Neural progenitor cell (in vitro differentiated cells): ENCODE measurements at places on chromosomes 13 and 19. TPM values are rescaled to one million over a fixed set of nuclear protein-coding genes. Genes with fewer than 3 reads are reported as not detected.

- DNase-seq, result peak; percentile 95
Measured at GRCh38 chr19:38433268-38433733, at the start of gene RYR1. RYR1 (plus strand) TSS chr19:38433691; CDS start chr19:38433830, 139 bp downstream.

Gene PCSK4
- total RNA-seq, result 3.6 and 12.5 TPM in 2 replicates

GRCh38 chr13:32804673-32805230, 211.5 kb upstream of the KL start:
- no peak for DNase-seq

- no peak for DNase-seq
Measured at GRCh38 chr19:1153891-1154730, 20.0 kb downstream of the SBNO2 start.

Gene CNMD
- total RNA-seq, result 5.3 and 5.5 TPM in 2 replicates

Gene CXCL17
- total RNA-seq, result 0.12 TPM in 1 of 2 replicates, not detected in the other

DNA sequence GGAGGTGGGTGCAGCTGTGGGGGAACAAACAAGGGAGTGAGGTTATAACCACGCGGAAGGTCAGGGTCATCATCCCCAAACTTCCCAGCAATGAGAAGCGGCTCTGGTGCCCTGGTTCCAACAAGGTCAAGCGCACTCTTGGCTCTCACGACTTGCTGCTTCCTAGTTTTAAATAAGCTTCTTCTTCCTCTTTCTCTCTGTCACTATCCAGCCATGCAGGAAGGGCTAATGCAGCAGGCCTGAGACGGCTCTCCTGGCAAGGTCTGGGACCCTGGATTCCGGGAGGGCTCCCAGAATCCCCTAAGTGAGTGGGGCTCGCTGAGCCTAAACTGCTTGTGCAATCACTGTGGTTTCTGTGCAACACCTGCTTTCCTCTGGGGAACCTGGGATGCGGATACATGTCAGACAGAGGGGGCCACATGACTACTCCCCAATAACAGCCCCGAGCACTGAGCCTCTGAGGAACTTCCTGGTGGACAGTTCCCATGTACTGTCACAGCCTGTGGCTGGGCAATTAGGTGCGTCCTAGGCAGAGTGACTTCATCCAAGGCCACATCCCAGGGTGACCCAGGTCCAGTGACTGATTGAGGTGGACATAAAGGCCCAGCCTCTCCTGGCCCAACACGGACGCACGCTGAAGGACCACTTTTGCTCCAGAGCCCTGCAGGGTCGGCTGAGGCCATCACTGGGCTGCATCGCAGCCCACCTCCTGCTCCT, 24.2 kb downstream of the VRK3 start:
- DNase-seq, result no peak

- DNase-seq, result no peak
Measured at GRCh38 chr13:108962654-108963053, 333.2 kb downstream of the MYO16 start.

DNA sequence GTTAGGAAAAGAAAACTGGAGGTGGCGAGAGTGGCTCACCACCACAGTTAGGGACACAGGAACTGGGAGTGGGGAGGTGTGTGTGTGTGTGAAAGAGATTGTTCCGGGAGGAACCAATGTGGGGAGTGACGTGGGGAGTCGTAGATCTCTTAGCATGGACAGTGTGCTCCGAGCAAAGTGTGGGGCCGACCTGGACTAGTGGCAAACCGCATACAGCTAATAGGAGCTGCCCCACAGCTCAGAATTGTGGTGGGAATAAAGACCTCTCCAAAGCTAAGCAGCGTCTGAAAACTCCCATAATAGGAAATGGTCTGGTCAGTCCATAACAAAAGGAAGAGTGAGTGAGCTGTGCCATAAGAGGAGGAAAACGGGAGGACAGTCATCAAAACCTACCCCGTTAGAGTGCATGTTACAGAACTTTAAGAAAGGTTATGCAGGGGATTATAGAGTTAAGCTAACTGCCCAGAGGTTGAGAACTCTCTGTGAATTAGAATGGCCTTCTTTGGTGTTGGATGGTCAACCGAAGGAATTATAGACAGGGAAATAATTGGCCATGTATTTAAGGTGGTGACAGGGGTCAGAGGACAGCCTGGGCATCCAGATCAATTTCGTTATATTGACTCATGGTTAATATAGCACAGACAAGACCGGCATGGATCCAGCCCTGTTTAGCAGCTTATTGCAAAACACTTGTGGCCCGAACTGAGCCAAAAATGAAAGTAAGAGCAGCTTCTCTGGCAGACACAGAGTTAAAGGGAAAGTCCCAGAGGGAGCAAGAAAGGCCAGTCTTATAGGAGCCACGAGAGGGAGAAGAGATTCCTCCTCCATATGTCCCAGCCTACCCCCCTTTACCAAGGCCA, 8.9 kb upstream of the SLC15A1 start:
- no peak for DNase-seq

- DNase-seq, result no peak
Measured at GRCh38 chr13:27455331-27455855, 5.0 kb upstream of the MTIF3 start.

DNA sequence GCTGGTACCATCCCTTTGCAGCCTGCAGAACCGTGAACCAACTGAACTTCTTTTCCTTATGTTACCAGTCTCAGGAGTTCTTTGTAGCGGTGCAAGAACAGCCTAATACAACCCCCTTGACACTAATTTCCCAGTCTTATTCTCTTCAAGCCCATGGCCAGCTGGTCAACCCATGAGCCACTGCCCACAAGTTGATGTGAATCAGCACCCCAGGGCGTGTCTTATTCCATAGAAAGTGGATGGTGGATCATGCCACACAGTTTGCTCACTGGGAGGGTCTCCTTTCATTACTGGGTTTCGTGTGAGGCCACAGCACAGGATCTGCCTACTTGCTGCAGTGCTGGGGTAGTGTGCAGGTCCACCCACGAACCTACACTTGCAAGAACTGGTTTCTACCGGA, 27.0 kb downstream of the TEX29 start:
- no peak for DNase-seq

DNA sequence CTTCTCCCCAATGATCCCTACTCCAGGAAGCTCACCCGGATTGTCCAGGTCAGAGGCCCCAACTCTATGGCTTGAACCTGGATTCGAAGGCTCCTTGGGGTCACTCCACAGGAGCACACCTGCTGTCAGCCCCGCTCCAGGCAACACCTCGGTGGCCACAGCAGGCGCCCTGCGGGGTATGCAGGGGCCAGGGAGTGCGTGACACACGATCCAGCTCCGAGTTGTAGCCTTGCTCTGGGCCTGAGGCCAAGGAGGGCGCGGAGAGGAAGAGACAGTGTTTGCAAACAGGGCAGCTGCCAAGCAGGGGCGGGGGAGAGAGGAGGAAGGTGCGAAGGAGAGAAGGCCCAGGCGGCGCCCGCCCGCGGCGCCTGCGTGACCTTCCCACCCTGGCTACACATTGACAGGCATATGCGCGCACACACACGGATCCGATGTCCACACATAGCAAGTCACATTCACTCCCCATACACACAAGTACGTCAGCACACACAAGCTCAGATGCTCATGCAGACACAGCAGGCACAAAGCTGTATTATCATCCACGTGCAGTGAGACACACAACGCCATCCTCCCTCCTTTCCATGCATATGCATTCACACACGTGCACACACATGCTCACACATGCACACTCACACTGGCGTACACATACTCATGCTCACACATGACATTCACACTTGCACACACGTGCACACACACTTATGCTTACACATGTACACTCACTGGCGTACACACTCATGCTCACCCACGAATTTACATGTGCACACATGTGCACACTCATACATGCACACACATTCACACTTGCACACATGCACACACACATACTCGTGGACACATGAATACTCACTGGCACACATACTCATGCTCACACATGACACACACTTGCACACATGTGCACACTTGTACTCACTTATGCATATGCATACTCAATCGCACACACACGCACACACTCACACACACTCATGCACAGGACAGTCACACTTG, 10.4 kb downstream of the SBK2 start:
- no peak for DNase-seq

- DNase-seq, result no peak
Measured at GRCh38 chr19:543910-544608, at the start of gene GZMM. GZMM (plus strand) TSS chr19:544053; CDS start chr19:544072, 19 bp downstream.

Gene CUL4A
- 95.1 and 96.0 TPM in 2 replicates for total RNA-seq

- no peak for DNase-seq
Measured at GRCh38 chr13:58376349-58376748, 744.8 kb downstream of the PCDH17 start.

GRCh38 chr13:111280681-111281585, 39.5 kb upstream of the TEX29 start:
- no peak for DNase-seq

DNA sequence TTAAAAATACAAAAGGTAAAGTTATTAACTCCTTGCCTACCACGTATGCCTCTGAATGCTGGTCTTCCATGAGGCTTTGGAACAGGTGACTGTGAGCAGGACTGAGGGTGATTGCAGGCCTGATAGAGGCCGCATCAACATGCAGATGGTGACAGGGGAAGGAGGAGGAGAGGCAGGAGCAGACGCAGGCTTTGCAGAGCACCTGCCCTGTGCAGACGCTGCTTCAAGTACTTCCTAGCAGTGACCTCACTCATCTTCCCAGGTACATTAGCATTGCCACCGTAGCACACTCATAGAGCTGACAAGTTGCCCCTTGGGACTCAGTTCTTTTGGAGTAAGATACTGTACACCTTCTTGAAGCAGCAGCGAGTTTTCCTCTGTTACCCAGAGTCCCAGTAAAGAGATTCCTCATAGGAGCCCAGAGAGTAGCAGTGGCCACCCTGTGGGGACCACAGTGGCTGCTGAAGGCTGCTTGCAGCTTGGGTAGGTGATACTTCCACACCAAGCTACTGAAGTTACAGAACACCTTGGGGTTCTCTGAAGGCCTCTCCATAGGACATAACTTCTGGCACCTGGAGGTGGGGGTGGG, 56.0 kb downstream of the ZNF536 start:
- no peak for DNase-seq

GRCh38 chr19:1101337-1101698, 2.5 kb upstream of the GPX4 start:
- no peak for DNase-seq

DNA sequence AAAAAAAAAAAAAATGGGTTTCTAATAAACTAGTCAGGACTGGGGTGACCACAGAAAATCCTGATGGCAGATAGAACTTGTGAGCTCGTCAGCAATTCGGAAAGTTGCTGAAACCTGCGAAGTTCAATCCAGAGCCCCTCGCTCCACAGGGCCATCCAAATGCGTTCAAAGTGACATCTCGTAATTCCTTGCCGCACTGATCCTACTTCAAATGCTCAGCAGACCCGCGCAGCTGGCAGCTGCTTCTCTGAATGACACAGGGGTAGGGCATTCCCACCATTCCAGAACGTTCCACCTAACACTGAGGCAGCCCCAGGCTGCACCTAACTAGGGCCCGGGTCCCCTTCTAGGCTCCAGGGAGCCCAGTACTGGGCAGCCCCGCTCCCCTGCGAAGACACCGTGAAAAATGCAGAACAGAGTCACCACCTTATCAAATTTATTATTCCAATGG, 4.8 kb upstream of the DAPK3 start:
- DNase-seq, result no peak

Gene C19orf67
- not detected in 2 replicates for total RNA-seq

- DNase-seq, result no peak
Measured at GRCh38 chr19:289651-290371, 1.4 kb downstream of the PLPP2 start.

DNA sequence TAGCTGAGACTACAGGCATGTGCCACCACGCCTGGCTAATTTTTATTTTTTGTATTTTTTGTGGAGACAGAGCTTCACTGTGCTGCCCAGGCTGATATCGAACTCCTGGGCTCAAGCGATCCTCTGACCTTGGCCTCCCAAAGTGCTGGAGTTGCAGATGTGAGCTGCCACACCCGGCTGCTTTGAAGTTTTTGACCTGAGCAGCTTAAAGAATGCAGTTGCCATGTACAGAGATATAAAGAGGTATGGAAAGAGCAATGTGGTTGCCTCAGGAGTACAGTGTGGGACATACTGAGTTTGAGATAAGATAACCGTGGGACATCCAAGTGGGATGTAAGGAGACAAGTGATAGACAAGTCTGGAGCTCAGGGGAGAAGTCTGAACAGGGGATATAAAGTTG, 82.7 kb upstream of the LSM14A start:
- no peak for DNase-seq

- DNase-seq, result no peak
Measured at GRCh38 chr13:43229506-43229905, 206.1 kb downstream of the DNAJC15 start.

Gene CYP2A7
- total RNA-seq, result not detected in 2 replicates

DNA sequence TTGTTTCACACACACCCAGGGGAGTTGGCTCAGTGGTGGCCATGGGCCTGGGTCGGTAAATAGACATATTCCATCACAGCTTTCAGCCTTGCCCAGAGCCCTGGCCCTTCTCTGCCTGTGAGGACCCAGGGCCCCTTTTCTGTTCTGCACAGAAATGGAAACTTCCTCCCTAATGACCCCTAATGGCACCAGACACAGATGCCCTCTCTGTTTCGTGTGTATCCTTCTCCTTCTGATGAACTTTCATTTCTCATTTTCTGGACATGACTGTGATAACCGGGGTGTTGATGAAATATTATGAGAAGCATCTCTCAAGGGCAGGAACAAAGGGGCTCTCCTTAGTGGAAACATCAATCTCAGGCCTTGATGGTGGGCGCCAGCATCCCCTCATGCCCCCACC, 12.8 kb downstream of the LILRA1 start:
- DNase-seq, result no peak

Gene DIRAS1
- 2.7 and 4.2 TPM in 2 replicates for total RNA-seq

GRCh38 chr13:100646030-100646673, 28.4 kb downstream of the TMTC4 start:
- peak; percentile 59 for DNase-seq

- DNase-seq, result no peak
Measured at GRCh38 chr19:13670846-13671245, 93.5 kb upstream of the MRI1 start.

DNA sequence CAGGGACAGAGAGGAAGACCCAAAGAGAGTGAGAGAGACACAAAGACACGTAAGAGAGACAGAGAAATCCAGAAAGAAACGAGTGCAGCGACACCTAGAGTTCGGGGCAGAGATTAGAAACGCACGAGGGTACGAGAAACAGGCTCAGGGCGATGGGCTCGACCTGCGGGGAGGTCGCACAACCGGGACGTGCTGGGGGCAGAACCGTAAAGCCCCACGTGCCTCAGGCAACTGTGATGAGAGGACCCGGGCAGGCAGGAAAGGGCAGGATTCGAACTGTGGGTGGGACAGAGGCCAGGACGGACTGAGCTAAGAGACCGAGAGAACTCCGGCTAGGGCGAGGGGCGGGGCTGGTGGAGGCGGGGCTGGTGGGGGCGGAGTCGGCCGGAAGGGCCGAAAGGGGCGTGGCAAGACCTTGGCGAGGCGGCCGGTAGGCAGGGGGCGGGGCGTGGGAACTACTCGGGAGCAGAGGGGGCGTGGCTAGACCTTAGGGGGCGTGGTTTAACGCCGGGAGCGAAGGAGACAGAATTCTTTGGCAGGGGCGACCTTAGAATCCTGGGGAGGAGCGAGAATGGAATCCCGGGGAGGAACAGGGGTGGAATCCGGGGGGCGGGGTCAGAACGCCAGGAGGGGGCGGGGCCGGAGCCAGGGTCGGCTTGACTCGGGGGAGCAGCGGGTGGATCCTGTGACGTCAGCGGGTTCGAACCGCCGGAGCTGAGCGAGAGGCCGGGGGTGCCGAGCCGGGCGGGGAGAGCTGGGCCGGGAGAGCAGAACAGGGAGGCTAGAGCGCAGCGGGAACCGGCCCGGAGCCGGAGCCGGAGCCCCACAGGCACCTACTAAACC, at the start of gene NECTIN2:
NECTIN2 (plus strand) TSS at position 686 of the 843 bp plus-strand sequence. CDS start 229 bp downstream, outside the sequence.
- peak; percentile 99 for DNase-seq

GRCh38 chr13:34578917-34579316, 363.2 kb upstream of the NBEA start:
- DNase-seq, result no peak

Gene PSPN
- total RNA-seq, result 0.92 and 2.7 TPM in 2 replicates

Gene SLC25A23
- 16.0 and 57.2 TPM in 2 replicates for total RNA-seq

Gene CBLC
- total RNA-seq, result 1.4 and 1.5 TPM in 2 replicates
